Coronary artery (tissue), 2 donors: ENCODE measurements at places on chromosomes 1 and 21.

- no peak for DNase-seq
Observed at GRCh38 chr1:167616521-167616920, 13.5 kb upstream of the RCSD1 start.

- DNase-seq: no peak
Observed at GRCh38 chr1:205310976-205311704, 10.4 kb downstream of the NUAK2 start.

- DNase-seq: no peak
Observed at GRCh38 chr1:19505693-19506457, 20.5 kb upstream of the CAPZB start.

GRCh38 chr21:38308532-38309119 is 51.8 kb downstream of the KCNJ15 start:
- no peak for DNase-seq

GRCh38 chr1:15254559-15254958 is 7.5 kb downstream of the FHAD1 start:
- DNase-seq: no peak

GRCh38 chr1:226920446-226920894 is 19.6 kb upstream of the COQ8A start:
- DNase-seq: peak; percentile 74

GRCh38 chr1:212700892-212701819 is 1.5 kb upstream of the BATF3 start:
- DNase-seq: no peak

DNA sequence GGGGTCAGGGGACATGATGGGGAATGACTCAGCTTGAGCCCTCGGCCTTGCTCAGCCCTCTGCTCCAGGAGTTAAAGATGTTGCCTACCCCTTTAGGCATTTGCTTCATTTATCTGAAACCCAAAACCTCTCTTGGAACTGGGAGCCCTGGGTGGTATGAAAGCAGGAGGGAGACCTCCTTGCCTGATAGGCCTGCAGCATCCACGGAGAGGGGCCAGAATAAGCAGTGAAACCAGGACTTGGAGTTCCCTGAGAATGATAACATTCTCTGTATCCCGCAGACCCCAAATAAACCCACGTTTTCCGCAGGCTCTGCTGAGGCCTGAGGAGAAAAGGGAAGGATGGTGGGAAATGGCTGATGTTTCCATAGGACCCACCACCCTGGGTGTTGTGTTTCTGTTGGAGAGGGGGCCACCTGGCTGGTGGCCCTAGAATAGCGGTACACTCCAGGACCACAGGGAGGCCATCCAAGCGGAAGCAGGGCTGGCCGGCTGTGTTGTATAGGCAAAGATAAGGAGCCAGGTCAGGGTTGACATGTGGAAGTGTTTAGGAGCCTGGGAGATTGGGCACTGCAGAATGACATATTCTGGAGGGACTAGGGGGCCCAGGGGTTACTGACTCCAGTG is 77.4 kb downstream of the FOXD2 start:
- no peak for DNase-seq
